ENCODE measurements at places on chromosomes 11 and 22.

GRCh38 chr11:56103210-56103737 lies at the start of gene OR8H2:
TSS of gene OR8H2 (plus strand) at chr11:56103687. CDS start at chr11:56105043, 1,356 bp downstream.
- DNase-seq: no peak

GRCh38 chr11:132318421-132319157 lies 948.2 kb downstream of the NTM start:
- no peak for DNase-seq

GRCh38 chr11:45057938-45058646 lies 88.3 kb upstream of the PRDM11 start:
- no peak for DNase-seq

DNA sequence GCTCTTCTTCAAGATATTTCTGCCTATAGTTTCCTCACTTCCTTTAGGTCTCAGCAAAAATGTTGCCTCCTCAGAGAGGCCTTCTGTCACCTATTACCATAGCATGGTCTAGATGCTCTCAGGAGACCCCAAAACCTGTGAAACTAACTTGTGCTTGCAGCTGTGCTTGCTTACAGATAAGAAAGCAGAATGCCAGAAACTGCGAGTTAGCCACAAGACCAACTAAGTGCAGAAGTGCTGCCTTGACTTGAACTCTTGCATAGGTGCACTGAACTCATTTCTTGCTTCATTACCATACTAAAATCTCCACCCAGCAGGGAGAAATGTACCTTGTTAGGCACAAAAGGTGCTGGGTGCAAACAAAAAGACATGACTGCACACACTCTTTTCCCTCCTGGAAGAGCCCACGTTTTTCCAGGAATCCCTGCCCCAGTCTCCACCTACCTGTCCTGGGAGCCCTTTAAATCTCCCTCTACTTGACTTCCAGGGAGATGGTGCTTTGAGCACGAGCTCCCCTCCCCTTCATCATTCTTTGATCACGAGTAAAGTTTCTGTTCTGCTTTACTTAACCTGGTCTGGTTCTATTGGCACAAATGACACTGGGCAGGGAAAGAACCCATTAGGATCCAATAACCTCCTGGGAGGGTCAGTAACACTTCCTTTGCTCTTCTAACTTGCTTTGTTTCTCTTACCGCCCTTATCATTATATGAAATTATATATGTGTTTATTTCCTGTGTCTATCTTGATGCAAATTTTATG lies 137.7 kb upstream of the DDI1 start:
- no peak for DNase-seq

DNA sequence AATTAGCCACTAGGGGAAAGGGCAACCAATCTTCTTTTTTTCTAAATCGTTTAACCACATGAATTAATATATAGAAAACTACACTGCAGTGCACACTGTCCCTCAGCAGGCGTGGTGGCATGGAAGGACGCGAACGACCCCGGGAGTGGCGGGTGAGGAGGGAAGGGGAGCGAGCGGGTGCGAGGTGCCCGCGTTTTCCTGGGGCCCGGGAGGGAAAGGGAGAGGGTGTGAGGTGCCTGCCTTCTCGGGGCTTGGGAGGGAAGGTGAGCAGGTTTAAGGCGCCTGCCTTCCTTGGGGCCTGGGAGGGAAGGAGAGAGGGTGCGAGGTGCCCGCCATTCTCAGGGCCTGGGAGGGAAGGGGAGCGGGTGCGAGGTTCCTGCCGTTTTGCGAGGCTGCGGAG lies 765 bp downstream of the GAB4 start:
- DNase-seq: no peak

- no peak for DNase-seq
Observed at GRCh38 chr22:21446128-21446826, 20.9 kb upstream of the TMEM191C start.

DNA sequence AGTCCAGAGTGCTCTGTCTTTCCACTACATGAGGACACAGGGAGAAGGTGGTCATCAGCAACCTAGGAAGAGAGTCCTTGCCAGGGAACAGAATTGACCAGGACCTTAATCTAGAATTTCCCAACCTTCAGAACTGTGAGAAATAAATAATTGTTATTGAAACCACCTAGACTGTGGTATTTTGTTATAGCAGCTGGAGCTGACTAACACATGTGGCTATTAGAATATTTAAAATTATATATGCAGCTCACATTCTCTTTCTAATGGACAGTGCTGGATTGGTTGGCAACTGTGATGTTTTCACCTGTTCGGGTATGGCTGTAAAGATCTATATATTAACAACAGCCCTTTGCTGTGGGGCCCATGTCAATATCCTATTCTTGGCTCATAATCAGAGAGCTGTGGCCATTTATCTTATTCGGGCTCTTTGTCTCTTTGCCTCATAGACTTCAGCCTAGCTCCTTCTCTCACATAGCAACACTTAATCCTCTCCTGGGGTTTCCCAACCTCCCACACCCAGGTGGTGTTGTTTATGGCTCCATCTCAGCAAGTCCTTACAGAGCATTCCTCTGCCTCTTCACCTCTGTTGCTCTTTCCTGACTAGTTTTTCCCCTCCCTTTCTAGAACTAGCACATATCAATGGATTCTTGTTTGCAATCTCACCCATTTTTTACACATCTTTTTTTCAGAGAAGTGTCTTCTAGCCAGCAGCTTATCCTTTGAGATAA lies 46.4 kb upstream of the AMOTL1 start:
- no peak for DNase-seq

DNA sequence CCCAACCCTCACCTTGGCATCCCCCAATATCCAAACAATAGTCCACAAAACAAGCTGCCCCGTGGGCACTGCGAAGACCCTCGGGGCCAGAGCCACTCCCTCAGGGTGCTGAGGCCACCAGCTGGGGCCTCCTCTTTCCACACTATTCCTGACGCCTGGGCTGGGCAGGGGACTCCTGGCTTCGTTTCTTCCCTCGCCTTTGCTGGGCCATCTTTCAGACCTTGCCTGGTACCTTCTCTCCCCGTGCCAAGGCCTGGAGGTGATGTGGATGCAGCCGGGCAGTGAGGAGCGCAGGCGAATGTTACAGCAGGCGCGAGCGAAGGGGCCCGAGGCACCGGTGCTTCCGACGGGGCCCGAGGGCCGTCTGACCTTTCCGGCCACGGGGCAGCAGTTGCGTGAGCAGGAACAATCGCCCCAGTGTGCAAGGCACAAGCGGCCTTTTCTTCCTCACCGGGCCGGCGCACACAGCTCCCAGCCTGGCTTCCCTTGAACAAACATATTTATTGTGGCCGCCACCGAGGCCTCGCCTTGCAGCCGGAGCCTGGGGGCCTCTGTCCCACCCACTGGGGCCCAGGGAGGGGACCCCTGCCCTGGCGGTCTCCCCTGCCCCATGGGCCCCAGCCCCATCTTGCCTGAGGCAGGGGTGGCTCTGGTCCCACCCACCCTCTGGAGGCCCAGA lies 32.6 kb upstream of the KCNQ1OT1 start:
- no peak for DNase-seq

GRCh38 chr11:62269654-62270278 lies at the start of gene SCGB2A2:
TSS of gene SCGB2A2 (plus strand) at chr11:62270158. CDS start at chr11:62270217, 59 bp downstream.
- no peak for DNase-seq

DNA sequence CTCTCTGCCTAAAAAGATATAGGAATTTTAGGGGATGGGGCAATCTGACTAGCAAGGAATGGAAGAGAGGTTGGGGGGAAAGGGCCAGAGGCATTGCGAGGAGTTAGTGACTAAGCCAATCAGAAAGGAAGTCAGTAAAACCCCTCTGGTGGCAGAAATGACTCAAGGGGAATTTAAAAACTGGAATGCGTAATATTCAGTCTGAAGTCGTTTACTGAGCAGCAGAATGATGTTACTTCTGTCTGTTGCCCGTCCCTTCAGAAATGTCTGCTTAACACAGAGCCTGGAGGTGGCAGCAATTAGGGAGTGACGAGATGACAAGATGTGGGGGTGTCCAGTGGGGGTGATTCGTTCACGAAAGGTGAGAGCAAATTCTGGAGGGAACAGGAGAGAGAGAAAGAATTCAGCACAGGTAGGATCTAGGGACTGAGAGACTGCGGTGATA lies 107.7 kb upstream of the CLMP start:
- DNase-seq: no peak

DNA sequence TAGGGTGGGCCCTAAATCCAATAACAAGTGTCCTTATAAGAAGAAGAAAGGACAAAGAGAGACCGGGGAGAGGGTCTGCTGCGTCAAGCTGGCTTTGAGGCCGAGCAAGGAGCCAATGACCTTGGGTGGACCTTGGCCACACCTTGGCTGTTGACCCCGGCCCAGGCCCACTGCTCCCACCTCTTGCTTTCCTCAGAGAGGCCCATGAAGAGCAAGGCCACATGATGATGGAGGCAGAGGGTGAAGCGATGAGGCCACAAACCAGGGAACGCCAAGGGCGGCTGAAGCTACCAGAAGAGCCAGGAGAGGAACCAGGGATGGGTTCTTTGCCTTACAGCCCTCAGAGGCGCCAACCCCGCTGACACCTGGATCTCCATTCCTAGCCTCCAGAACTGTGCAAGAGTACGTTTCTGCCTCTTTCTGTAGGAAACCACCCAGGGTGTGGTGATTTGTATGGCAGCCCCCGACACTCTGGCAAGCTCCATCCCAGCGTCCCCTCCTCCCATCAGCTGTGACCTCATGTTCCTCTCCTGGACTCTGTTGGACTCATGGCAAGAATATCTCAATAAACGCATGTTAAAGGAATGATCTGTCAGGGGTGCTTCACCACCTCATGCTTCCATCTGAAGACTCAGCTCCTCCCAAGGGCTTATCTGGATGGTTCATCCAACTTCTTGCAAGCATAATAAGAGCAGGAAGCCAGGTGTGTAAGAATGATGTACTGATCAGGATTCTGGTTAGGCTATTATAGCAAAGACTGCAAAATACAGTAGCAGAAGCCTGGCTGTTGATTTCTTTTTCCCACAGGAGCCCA lies 41.6 kb upstream of the LINC01488 start:
- no peak for DNase-seq

DNA sequence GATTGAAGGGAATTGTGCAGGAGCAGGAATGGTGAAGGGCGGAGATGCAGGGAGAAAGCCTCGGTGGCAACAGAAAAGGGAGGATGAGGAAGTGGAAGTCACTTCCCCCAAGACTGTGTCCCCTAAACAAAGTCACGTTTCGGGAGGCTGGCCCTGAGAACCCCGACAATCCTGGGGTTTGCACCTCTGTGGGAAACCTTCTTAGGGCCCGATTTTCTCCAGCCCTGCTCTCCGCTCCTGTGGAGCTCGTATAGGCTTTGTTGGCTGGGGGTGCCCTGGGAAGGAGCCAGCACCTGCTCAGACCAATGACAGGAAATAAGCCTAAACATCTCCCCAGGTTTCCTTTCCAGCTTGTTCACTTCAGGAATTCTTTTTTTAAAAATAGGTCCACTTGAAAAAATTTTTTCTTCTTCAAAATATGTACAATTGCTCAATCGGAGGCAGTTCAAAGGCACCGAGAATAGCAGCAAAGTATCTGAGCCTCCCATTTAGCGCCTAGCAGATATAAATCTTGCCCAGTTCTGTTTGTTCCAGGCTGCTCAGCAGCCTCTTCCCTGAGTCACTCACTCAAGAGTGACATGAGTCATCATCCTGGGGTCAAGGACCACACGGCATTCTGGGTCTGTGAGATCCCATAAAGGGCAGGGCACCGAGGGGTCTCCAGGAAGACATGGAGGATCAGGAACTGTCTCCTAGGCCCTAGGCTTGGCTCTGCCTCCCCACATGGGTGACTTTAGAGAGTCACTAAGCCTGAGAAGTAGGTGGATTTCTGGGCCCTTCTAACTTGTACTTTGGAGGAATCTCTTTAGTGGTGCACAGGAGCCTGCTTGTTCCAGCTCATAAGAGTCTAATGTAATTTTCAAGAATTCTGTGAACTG lies 34.0 kb downstream of the IRAG1 start:
- DNase-seq: no peak

GRCh38 chr11:60710482-60710881 lies 11.1 kb downstream of the MS4A8 start:
- no peak for DNase-seq

DNA sequence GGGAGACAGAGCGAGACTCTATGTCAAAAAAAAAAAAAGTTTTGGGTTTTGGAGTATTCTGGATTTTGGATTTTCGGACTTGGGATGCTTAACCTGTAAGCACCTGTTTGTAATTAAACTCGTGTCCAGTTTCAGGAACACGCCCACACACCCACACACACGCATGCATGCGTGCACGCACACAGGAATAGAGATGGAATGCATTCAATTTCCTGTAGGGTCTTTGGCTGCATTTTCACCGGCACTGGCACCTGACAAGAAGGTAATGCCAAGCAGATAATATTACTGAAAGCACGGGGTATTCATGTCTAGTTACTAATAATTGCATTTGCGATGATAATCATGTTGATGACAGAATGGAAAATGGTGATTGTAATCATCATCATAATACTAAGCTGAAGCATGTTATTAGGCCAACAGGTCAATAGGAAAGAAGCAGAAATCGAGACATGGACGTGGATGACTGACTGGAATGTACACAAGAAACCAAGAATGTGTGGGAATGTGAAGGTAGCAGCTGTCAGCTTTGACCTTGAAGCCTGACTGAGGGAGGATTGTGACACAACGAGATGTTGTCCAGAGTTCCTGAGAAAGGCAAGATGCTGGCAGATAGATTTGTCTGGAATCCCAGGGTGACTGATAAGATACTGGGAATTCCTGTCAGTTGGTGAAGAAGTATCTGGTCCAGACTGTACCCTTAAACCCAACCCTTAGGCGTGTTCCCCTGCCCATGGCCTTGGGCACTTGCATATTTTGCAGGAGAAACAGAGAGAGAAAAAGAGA lies 108.6 kb downstream of the SYN3 start:
- no peak for DNase-seq

GRCh38 chr11:47467357-47467756 lies 18.4 kb upstream of the RAPSN start:
- DNase-seq: no peak

DNA sequence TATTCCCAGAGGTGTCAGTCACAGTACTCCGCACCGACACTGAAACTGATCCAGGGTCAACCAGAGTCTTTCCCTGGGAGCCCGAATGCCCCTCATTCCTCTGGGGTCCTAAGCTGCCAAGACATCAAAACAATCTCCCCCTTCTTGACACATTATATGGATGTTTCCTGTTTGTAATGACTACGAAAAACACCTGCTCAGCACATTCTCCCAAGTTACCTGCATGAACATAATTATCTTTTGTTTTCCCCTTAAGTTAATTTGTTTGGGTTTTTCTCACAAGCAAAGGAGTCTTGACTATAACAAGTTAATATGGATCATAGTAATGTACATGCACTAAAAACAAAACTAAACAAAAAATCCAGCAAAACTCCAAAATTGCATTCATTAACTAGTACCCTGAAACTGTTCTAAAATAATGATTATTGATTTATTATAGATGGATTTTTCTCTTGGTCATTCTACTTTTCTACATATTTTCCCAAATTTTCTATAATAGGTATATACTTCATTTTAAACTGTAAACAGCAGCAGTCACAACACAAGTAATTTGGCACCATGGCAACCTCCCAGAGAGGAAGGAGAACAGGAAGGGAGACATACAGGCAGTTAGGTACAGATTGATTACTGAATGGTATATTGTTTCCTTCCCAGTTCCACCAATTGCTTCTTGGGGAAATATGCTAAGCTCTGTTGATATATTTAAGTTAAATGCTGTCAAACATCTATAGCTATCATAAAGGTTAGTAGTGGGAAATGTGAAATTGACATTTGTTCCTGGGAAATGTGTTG lies 631.5 kb downstream of the METTL15 start:
- DNase-seq: no peak

All from ecto neural progenitor cell (in vitro differentiated cells).